GM04504 (cell line): ENCODE measurements at places on chromosomes 3 and 15.

- no peak for DNase-seq
Measured at GRCh38 chr15:85556618-85556895, 176.2 kb downstream of the AKAP13 start.

DNA sequence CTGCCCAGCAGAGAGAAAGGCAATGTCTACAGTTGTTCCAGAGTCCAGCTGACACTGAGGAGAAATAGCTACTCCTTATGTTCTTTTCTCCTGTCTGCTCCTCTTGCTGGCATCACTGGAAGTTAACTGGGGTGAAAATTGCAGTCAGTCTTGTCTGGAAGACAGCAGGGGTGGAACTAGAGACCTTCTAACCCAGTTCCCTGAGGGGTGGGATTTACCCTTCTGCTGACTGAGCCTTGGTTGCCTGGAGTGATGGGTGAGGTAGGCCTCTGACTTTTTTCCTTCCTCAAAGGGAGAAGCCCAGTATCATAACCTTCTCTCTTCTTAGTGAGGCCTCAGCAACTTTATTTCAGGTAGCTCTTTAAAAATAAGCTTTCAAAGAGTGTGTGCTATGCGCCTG, 16.2 kb downstream of the ZNF609 start:
- DNase-seq, result no peak

GRCh38 chr15:62404194-62404985, 239.3 kb upstream of the C2CD4B start:
- no peak for DNase-seq

DNA sequence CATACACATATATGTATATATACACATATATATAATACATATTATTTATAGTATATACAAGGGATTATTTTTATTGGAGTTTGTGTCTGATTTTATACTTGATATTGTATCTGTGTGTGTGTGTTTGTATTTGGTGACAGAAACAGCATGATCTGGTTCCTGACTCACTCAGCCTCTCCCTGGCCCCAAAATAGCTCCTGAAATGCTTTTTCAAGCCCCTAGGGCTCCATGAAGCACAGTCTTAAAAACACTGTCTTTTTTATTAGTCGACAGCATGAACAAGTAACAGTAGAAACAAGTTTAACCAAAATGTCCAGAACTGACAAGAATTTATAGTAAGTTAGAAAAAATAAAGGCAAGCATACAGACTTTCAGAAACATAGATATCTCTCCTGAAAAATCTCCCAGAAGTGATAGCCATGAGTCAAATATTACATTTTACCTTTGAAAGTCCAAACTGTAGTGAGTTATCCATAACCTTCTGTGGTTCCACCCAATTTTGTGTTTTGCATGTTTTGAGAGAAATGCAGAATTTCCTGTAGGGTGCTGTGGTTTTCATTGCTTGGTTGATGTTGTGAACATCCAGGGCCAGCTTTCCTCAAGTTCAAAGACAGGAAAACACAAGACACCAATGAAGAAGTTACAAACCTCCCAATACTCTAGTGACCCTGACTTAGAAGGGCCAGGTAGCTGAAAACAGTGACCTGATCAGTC, 98.5 kb upstream of the CCDC80 start:
- no peak for DNase-seq

DNA sequence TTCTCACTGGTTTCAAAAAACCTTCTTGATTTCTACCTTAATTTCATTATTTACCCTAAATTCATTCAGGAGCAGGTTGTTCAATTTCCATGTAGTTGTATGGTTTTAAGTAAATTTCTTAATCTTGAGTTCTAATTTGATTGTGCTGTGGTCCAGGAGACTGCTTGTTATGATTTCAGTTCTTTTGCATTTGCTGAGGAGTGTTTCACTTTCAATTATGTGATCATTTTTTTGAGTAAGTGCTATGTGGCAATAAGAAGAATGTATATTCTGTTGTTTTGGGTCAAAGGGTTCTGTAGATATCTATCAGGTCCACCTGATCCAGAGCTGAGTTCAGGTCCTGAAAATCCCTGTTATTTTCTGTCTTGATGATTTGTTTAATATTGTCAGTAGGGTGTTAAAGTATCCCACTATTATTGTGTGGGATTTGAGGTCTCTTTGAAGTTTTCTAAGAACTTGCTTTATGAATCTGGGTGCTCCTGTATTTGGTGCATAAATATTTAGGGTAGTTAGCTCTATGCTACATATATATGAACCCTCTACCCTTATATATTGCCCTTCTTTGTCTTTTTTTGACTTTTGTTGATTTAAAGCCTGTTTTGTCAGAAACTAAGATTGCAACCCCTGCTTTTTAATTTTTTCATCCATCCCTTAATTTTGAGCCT, 158.4 kb upstream of the TPRG1 start:
- no peak for DNase-seq

GRCh38 chr3:179495483-179495882, 44.2 kb upstream of the GNB4 start:
- DNase-seq, result no peak

DNA sequence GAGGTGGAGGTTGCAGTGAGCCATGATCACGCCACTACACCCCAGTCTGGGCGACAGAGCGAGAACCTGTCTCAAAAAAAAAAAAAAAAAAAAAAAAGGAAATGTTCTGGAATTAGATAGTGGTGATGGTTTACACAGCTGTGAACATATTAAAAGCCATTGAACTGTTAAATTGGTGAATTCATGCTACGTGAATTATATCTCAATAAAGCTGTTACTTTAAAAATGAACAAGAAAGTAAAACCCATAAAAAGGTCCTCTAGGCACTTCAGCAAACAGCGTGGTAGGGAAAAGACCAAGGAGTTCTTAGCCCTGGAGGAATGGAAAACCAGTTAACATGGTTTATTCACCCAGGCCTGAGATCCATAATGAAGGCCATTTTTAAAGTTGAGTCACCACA, 180.1 kb downstream of the ATG7 start:
- DNase-seq, result no peak

GRCh38 chr3:87997298-87997697, 61.5 kb downstream of the CGGBP1 start:
- DNase-seq, result no peak
